ENCODE measurements at places on chromosomes 1 and 21.
A peak's percentile ranks its signal among the peaks of the same experiment; 100 is the strongest.

DNA sequence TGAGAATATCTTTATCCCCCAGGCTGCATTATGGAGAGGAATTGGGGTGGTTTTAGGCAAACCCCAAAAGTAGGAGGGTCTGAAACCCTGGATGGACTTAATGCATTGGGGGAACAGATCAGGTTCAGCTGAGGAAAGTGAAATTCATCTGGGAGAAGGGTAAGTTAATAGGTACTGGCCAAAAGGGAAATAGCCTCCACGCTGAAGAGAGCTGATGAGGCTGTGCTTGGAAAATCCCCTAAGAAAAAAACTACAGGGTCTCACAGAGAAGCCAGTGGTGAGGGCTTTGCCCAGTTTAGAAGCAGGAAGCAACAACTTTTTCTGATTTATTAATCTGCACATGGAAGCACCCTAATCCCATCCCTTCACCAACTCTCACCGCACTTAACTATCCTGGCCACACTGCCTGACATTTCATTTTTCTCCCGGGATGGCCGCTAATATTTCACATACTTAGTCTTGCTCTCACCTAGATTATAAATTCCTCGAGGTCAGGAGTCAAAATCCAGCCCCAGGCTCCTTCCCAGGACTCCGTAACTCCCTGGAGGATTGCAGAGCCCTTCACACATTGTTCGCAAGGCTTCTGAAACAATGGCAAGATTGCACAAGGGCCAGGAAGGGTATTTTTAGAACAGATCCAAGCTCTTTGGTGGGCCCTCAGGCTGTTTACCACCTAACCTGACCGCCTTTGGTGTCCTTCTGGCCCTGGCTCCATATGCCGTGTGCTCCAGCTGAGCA is 60.9 kb upstream of the TARBP1 start:
- DNase-seq: no peak

GRCh38 chr1:228304766-228305395 is 97.0 kb downstream of the OBSCN start:
- no peak for DNase-seq

DNA sequence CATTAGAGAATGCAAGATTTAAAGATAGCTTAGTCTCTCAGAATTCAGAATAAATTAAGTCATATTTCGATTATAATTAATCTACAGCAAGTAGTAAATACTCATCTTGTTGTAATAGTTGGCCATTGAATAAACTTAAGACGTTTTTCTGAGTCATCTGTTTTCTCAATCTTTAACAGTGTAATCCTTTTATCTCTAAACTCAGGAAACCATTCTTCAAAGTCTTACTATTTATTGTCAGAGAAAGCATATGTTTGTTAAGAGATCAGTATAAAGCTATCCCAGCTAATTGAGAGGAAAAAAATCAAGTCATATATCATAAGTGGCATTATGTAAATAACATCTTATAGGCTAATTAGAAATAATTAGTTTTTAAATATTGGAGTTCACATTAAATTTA is 201.2 kb upstream of the ADAMTS5 start:
- DNase-seq: no peak

GRCh38 chr1:77899647-77900320 is 11.4 kb downstream of the NEXN start:
- DNase-seq: no peak

DNA sequence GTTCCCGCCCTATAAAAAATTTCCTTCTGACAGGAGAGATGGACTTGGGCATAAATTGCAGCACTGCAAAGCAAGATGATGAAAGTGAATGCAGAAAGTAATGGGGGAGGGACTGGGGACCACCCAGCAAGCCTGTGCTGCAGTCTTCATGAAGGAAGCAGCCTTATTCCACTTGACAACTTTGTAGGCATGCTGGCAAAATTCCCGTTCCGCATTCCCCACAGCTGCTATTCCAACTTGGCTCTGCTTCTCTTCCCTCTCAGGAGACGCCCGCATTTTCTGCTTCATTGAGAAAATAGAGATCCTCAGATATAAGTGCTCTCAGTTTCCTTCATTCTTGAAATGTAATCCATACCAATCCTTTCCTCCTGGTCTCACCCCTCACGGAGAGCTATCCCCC is 2.4 kb downstream of the HMGB4 start:
- no peak for DNase-seq

- DNase-seq: peak; percentile 33
Observed at GRCh38 chr1:180178511-180179161, 24.0 kb downstream of the QSOX1 start.

- DNase-seq: no peak
Observed at GRCh38 chr21:37251294-37251634, 15.9 kb downstream of the VPS26C start.

DNA sequence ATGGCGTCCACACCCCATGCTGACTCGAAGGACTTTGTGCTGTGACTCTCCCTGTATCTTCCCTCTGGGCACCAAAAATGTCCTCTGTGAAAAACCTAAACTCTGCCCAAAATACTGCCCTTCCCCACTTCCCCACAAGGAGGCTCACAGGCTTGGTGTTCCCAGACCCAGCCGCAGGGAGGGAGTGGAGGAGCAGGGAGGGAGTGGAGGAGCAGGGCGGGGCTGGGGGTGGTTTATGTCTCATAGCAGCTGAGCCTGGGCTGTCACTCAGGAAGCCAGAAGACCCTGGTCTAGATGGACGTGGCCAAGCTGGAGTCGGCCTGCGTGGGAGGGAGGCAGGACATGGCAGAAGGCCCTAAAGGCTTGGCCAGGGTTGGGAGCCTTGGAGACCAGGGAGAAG is 461.7 kb downstream of the PTPRU start:
- no peak for DNase-seq

- DNase-seq: no peak
Observed at GRCh38 chr1:40272653-40273213, 14.7 kb downstream of the ZMPSTE24 start.

- DNase-seq: no peak
Observed at GRCh38 chr1:225757927-225758656, 19.5 kb upstream of the SRP9 start.

Data from NCI-H774 (cell line).